ENCODE measurements at places on chromosomes 4 and X.

- DNase-seq = no peak
Measured at GRCh38 chr4:182863501-182863900, 53.7 kb downstream of the DCTD start.

DNA sequence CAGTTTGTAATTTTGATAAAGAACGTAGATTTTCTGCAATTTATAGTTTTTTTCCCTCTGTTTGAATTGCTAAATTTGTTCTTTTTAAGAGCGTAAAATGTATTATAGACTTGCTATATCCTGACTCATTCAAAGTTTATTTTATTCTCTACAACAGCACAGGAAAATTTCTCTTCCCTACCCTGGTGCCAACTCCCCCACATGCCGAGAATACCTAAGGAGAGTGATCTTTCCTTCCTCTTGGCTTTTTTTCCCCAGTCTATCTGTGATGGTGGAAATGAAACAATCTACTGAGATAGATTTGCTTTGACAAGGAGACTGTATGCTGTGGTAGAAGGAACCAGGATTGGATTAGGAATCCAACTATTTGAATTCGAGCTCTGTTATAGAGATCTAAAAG lies 271.6 kb downstream of the TLL1 start:
- no peak for DNase-seq

GRCh38 chr4:131566026-131566425 lies 1583.1 kb upstream of the PCDH10 start:
- no peak for DNase-seq

DNA sequence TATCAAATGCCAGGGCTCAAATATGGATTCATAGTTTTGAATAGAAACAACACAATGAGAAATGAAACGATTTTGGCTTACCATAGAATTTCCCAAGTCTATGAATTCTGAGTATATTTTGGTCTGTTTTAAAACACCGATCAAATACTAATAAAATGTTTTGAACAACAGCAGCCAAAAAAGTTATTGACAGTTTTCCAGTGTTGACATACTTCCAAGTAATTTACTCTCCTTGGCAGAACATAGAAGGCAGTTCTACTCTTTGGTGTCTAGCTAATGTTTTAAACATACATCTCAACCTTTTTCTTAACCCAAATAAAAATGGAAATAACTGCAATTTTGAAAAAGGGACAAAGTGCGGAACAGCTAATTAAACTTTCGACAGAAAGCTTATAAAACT lies 1419.8 kb downstream of the ADGRL3 start:
- DNase-seq = no peak

GRCh38 chrX:119069128-119069527 lies 3.7 kb upstream of the CT47C1 start:
- no peak for DNase-seq

GRCh38 chrX:76148753-76149152 lies 24.1 kb upstream of the PBDC1 start:
- DNase-seq = no peak

- no peak for DNase-seq
Measured at GRCh38 chr4:148831945-148832344, 389.7 kb upstream of the NR3C2 start.

- DNase-seq = no peak
Measured at GRCh38 chrX:31679861-31680260, 608.0 kb upstream of the FTHL17 start.

- no peak for DNase-seq
Measured at GRCh38 chrX:9515973-9516538, 51.2 kb downstream of the TBL1X start.

- no peak for DNase-seq
Measured at GRCh38 chrX:111123606-111124179, 27.7 kb downstream of the PAK3 start.

DNA sequence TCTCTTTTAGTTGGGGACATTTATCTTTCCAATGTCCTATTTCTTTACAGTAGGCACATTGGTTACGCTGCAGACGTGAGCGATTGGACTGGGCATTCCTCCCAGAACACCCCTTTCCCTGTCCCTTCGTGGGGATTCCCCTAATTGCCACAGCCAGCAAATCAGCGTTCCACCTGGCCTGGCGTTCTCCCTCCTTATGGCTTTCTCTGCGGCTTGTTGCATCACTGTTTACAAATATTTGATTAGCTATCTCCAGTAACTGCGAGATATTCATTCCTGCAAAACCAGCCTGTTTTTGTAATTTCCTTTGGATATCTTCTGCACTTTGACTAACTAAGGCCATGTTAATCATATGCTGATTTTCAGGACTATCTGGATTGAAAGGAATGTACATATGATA lies 202.5 kb upstream of the KLF8 start:
- DNase-seq = no peak
